ENCODE measurements at places on chromosomes 16 and 17. TPM values are rescaled to one million over a fixed set of nuclear protein-coding genes. Genes with fewer than 3 reads are reported as not detected.
A peak's percentile ranks its signal among the peaks of the same experiment; 100 is the strongest.

- H3K27me3 ChIP-seq: no peaks in the 10 kb centered on the region
- peaks cover 31% of the 10 kb centered on the region for H3K36me3 ChIP-seq
- no peak for DNase-seq
- H3K27ac ChIP-seq: no peak overlapping the region
- H3K4me1 ChIP-seq: peaks cover 31% of the 10 kb centered on the region
Measured at GRCh38 chr17:43011728-43012472, 5.3 kb downstream of the IFI35 start.

GRCh38 chr17:68711858-68712257 lies 110.7 kb upstream of the FAM20A start:
- no peaks in the 10 kb centered on the region for H3K36me3 ChIP-seq
- no peak for DNase-seq
- H3K27me3 ChIP-seq: no peaks in the 10 kb centered on the region
- no peak overlapping the region for H3K4me3 ChIP-seq
- no peak overlapping the region for H3K27ac ChIP-seq

- DNase-seq: peak; percentile 19
- H3K27ac ChIP-seq: no peak overlapping the region
- no peaks in the 10 kb centered on the region for H3K27me3 ChIP-seq
- no peaks in the 10 kb centered on the region for H3K4me1 ChIP-seq
- no peak overlapping the region for H3K4me3 ChIP-seq
- H3K36me3 ChIP-seq: peaks cover 59% of the 10 kb centered on the region
Measured at GRCh38 chr16:23408242-23408822, 44.7 kb downstream of the COG7 start.

SLC13A2 gene
- not detected for polyA plus RNA-seq

GRCh38 chr17:28864991-28865849 lies 10.4 kb downstream of the ERAL1 start:
- no peaks in the 10 kb centered on the region for H3K27me3 ChIP-seq
- no peak for DNase-seq
- H3K4me1 ChIP-seq: peaks cover 9% of the 10 kb centered on the region
- H3K4me3 ChIP-seq: no peak overlapping the region
- H3K36me3 ChIP-seq: peaks cover 19% of the 10 kb centered on the region

- H3K27ac ChIP-seq: no peak overlapping the region
- no peaks in the 10 kb centered on the region for H3K4me1 ChIP-seq
- H3K27me3 ChIP-seq: no peaks in the 10 kb centered on the region
- no peaks in the 10 kb centered on the region for H3K36me3 ChIP-seq
Measured at GRCh38 chr16:87012954-87013938, 303.9 kb downstream of the C16orf95 start.

LRRC46 gene
- polyA plus RNA-seq: 1.0 TPM

- H3K4me3 ChIP-seq: no peak overlapping the region
- H3K4me1 ChIP-seq: peaks cover 15% of the 10 kb centered on the region
- no peaks in the 10 kb centered on the region for H3K36me3 ChIP-seq
- no peak for DNase-seq
- no peak overlapping the region for H3K27ac ChIP-seq
- H3K27me3 ChIP-seq: no peaks in the 10 kb centered on the region
Measured at GRCh38 chr17:9985646-9986045, 80.6 kb upstream of the RCVRN start.

- H3K27ac ChIP-seq: no peak overlapping the region
- no peaks in the 10 kb centered on the region for H3K27me3 ChIP-seq
- DNase-seq: no peak
Measured at GRCh38 chr16:68772871-68773270, 35.8 kb downstream of the CDH1 start.

RAB37 gene
- polyA plus RNA-seq: 37.6 TPM

STH gene
- not detected for polyA plus RNA-seq

ACSM5 gene
- 1.3 TPM for polyA plus RNA-seq

Data from spleen (tissue), 13 donors.